ENCODE measurements at places on chromosomes 6 and 20.

DNA sequence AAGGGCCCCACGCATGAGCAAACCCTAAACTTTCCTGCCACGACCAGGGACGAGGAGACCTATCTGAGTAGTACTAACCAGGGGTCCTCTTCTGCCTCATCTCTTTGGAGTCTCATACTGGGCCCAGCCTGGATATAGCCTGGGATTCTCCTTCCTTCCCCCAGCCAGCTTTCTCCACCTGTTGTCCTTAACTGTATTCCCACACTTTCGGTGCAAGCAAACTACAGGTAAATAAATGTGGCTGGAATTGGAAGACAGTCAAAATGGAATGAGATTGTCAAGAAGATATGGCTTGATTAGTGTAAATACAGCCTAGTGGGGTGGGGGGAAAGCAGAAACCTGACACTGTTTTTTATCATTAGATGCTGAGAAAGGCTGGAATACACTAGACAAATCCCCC lies 23.5 kb upstream of the LY86 start:
- DNase-seq = no peak

DNA sequence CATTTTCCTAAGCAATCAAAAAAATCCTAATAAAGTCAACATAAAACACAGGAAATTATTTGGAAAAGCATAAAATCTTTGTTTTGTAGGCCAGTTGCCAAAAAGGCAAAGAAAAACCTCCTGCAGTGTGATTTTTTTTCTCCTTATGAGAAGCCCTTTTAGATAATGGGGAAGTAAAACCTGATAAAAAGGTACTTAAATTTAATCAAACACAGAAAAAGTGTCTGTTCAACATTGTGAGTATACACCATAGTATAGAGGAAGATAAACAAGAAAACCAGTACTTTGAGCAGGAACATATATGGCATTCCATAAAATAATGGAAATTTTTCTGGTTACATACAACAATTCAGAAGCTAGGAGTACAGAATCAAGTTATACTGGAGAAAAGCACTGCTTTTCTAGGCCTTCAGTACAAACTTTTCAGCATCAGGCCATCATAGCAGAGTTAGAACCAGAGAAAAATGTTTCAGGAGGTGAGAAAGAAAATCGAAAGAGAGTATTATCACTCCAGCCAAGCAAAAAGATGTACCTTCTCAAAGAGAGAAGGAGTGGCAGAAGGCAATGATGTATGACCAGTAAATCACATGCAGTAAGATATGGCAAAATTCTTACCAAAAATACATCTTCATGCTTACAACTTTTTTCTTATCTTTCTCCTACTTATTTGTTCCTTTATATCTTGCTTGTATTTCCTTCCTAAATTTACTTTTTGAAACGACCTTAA lies 494.9 kb downstream of the KIF16B start:
- no peak for DNase-seq

- DNase-seq = no peak
These were observed 488.0 kb downstream of the BCKDHB start for GRCh38 chr6:80594461-80594860.

DNA sequence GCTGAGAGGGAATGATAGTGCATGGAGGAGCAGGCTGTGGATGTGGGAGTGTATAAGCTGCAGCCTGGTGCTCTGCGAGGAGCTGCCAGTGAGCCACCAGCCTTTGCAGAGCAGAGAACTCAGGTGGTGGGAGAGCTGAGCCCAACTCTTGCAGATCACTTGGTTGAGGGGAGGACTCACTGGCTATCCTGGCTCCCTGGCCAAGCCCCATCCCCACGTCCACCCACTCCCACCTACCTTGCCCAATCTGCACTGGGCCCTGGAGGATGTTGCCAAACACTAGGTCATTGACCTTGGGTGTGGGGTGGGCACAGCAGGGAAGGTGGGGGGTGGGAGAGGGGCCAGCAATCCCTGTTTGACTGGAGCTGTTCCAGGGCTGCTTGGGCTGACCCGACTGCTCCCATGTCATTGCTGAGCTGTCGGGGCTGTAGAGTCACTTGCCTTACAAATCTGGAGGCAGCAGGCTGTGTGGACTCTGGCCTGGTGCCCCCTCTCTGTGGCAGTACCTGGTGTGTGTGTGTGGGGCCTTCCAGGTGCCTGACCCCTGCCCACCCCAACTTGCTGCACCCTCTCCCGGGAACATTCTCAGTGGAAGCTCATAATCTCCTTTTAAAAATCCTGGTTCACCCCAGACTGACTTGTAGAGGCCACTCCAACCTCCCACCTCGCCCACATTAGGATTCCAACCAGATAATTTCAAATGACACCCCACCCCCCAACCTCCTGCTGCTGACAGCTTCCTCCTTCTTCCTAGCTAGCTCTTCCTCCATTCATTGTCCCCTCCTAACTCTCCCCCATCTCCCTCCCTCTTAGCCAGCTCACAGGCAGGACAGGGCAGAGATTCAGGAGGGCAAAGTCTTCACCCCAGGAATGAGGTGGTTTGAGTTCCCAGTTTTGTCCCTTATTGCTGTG lies 162.3 kb downstream of the MRPL14 start:
- no peak for DNase-seq

DNA sequence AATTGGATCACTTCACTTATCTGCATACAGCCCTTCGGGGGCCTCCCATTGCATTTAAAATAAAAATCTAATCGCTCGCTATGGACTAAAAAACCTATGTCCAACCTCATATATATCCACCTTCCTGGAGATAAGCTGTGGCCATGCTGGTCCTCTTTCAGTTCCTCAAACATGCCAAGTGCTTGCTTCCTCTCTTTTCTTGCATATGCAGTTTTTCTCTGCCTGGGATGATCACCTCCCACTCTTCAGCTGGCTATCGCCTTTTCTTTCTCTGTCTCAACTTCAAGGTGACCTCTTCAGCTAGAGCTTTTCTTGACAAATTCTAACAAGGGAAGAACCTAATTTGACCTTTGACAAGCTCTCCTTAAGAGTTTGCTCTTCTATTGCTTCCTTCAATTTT lies 5.6 kb upstream of the TFB1M start:
- no peak for DNase-seq

- peak; percentile 1 for DNase-seq
These were observed 425 bp downstream of the HBS1L start for GRCh38 chr6:135054226-135054568.

- no peak for DNase-seq
These were observed 502.4 kb downstream of the LMBRD1 start for GRCh38 chr6:69294407-69294806.

- no peak for DNase-seq
These were observed 323.9 kb downstream of the FOXA2 start for GRCh38 chr20:22260506-22260905.

DNA sequence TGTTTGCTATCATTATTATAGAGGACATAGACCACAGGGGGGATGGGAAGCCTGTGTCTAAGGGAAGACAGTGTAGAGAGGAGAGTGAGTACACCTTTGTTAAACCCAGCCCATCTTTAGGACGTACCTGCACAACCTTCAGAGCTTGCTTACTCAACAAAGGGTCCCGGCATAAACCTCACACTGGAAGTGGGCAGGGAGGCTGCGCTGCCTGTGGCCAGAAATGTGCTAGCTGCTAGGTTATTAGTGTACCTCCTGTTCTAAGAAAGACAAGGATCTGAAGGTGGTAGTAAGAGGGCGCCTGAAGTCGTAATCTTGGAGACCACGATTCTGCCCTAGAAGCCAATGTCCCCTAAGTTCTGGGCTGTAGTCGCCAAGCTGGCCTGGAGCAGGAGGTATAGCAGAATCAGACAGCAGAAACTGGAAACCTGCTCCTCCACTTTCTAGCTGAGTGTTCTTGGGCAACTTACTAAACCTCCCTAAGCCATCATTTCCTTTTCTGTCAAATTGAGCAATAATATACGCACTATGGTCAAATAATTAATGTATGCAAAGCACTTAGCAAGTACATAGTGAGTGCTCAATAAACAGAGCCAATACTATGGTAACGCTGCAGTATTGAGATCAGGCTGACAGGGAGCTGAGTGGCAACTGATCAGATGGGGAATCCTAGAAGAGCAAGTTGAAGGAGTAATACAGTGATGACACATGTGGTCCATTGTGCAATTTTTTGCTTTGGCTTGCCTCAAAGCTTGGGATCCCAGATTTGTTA lies 16.8 kb upstream of the AKIRIN2 start:
- no peak for DNase-seq

DNA sequence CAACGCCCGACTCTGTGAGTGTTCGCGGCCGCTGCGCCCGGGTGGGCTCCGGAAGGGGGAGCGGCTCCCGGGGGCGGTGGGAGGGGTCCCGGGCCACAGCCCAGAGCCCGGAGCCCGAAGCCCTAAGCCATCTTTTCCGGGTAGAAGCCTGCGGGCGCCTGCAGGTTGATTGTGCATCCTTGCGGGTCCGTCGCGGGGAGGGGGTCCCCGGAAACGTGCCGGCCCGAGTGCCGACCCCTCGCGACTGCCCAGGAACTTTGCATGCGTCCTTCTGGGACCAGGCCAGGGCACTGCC lies 413 bp downstream of the PTPRA start:
- no peak for DNase-seq

- peak; percentile 8 for DNase-seq
These were observed 134.9 kb downstream of the KLHL32 start for GRCh38 chr6:97059473-97059872.

GRCh38 chr6:1535295-1535694 lies 74.4 kb upstream of the FOXC1 start:
- DNase-seq = no peak

GRCh38 chr20:63431944-63432343 lies 40.5 kb downstream of the KCNQ2 start:
- DNase-seq = no peak

DNA sequence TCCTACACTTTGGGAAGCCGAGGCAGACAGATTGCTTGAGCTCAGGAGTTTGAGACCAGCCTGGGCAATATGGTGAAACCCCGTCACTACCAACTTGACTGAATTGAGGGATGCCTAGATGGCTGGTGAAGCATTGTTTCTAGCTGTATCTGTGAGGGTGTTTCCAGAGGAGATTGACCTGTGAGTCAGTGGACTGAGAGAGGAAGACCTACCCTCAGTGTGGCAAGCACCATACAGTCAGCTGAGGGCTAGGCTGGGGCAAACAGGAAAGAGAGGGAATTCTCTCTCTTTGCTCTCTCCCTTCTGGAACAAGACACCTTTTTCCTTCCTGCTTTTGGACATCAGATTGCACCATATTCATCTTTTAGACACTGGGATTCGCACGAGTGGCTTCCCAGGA lies 3.7 kb upstream of the ZUP1 start:
- DNase-seq = no peak

DNA sequence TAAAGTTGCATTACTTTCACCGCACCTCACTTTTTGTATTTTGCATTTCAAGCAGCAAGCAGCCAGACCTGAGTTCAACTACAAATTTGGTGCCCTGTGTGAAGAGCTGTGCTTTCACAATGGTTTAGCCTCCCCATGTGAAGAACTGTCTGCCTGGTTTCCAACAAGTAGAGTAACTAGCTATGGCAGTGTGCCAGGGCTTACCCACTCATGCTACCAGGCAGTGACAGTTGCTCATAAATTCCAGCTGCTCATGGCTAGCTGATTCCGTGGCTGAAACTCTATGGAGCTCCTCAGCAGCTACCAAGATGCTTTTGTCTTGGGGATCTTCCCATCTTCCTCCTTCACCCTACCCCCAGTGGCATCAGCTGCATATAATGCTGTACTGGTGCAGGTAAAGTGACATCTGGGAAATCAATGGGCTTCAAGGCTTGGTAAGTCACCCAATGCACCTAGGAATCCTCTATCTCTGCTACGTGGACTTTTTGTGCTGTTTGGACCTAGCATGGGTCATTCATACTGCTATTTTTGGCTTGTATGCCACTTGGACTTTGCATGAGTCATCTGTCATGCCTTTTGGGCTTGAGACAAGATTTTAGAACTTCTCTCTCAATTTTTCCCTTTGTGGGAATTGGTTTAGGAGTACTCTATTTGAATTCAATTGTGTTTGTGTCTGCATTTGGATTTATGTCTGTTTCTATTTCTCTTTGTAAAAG lies 176.5 kb upstream of the GJE1 start:
- no peak for DNase-seq

DNA sequence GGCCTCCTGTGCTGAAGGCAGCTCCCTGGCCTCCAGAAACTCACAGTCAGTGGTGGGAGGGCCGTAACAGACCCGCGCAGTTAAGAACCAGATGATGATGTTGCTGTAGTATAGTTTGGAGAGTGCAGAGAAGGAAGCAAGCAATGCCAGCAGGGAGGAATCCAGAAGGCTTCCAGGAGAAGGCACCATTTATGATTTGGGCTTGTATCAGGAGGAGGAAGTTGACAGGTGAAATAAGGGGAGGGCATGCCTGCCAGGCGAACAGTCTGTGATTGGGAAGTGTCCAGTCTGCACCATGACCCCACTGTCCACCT lies 13.3 kb upstream of the BAK1 start:
- no peak for DNase-seq

DNA sequence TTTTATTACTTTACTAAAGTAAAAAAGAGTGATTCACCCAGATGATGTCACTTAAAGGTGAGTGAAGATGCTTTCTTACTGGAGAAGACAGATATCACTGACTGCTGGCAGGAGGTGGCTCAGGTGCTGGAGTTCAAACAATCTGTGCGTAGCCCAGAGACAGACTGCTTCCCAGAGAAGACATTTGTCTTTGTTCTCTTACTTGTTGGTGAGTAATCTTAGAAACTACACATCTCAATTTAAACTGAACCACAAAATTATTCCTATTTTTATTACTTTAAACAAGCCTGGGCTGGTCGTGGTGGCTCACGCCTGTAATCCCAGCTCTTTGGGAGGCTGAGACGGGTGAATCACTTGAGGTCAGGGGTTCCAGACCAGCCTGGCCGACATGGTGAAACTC lies 92.2 kb downstream of the CEP162 start:
- DNase-seq = no peak

DNA sequence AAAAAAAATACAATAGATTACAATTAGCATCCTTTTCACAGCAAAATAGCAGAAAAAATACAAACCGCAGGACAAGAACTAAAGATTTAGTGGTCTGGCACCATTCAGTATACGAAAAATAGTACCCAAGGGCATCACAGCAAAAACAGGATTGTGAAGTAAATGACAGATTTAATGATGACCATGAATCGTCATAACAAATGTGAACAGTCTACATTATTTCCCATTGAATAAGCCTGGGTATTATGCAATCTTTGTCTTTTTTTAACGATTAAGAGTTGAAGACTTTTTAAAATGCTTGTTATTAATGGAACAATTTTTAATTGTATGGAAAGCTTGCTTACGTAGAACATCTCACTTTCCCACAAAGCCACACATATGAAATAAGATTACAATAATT lies 432.8 kb downstream of the PKHD1 start:
- DNase-seq = no peak

Measured in Caco-2 (cell line).